Activated T-helper 1 cell treated with anti-CD3 and anti-CD28 coated beads, Interleukin-12 subunit alpha, Interleukin-12 subunit beta, Interleukin-2, Interleukin-4 antibody, amounts not matched to agents 30 ng/mL and 10 ng/mL and 1 ng/mL, durations not matched to agents 14 hours and 24 hours and 36 hours (primary cell): ENCODE measurements at places on chromosomes 2 and 18.

- no peak for DNase-seq
Measured at GRCh38 chr2:199278099-199278498, 179.6 kb downstream of the SATB2 start.

DNA sequence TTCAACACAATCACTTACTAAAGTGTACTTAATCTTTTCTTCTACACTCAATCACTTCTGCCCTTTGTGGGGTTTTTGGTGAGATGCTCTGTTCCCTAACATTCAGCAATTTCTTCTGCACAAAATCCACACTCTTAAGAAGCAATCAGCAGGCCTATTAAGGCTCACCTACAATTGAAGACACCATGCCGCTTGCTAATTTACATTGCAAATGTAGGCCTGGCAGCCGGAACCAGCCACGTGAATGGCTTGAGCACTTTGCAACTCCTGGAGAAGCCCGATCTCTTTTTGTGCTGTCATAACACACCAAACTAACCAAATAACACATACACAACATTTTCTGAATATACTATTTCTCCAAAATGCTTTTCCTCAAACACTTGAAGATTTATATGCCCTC is 66.3 kb downstream of the NYAP2 start:
- DNase-seq = no peak

DNA sequence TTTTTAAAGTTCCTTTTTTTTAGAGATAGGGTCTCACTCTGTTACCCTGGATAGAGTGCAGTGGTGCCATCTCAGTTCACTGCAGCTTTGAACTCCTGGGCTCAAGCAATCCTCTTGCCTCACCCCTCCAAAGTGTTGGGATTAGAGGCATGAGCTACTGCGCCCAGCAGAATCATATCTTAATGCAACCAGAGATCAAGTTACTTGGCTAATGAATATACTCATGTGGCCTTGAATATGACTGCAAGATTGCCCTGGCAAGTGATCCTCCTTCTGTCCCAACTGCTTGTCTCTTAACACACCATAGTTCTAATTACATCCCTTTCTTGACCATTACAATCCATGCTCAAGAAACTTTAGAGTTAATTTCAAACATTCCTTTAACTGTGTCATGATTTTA is 133.5 kb downstream of the SRBD1 start:
- DNase-seq = no peak

- no peak for DNase-seq
Measured at GRCh38 chr2:148990968-148991367, 47.5 kb upstream of the LYPD6B start.

DNA sequence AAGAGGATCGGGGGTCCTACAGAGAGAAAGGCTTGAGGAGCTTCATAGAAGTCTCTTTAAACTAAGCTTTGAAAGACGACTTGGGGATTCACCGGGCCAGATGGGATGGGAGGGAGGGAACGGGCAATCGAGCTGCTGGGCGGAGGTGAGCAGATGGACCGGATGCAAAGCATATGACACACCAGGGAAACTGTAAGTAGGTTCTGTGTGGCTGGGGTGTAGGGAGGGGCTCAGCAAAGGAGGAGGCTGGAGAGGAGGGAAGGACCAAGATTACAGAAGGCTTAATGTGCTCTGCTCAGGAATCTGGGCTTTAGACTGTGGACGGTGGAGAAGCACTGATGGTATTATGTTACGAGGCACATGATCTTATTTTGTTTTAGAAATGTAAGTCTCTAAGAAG is 131.5 kb downstream of the MAIP1 start:
- no peak for DNase-seq

- no peak for DNase-seq
Measured at GRCh38 chr18:35736696-35737095, 155.2 kb downstream of the GALNT1 start.
